ENCODE measurements at places on chromosomes 6 and 20.

DNA sequence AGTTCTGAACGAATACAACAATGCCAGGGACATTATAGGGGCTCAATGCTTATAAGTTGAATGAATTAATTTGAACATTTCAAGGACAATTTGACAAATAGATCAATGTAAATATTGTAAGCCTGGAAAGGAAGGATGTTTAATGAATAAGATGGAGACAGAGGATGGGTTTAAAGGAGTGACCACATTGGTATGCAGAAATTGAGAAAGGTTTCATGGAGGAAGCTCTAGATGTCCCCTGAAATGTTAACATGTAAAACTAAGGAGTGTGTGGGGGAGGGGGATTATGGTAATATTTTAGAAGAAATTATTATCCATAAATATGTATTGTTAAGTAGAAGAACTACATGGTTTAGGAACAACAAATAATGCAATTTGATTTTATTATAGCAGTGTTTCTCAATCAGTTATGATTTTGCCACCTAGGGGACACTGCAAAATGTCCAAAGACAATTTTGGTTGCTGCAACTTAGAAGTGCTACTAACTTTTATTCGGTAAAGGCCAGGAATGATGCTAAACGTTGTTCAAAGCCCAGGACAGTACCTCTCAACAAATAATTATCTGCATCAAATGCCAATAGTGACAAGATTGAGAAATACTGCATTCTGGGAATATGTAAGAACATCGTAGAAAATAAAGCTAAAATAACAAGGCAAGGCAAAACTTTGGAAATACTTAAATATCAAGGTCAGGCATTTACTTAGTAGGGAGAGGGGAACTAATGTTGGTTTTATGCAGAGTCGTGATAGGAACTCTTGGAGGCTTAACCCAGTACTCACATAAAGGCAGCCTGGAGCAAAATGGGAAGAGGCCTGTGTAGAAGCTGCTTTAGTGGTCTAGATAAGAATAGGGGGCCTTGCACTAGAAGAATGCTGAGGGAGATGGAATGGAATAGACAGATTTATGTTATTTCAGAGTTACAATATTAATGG lies 686.9 kb upstream of the CITED2 start:
- DNase-seq = no peak

GRCh38 chr6:45654673-45655072 lies 276.9 kb upstream of the SUPT3H start:
- DNase-seq = no peak

DNA sequence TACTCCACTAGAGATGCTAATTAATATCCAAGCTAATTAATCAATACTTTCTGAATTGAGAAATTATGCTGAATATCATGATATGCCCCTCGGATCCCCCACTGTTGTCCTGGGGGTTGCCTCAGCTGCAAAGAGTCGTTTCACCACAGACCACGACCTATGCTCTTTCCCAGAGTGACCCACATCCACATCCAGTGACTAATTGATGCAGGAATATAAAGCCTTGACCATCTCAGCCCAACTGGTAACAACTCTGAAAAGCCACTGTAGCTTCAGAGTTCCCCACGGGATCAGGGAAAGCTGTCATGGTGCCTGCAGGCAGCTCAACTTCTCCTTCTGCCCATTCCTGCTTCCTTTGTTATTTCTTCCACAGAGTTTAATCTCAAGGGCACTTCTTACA lies 116.9 kb downstream of the RWDD2A start:
- DNase-seq = no peak

GRCh38 chr6:43129434-43130194 lies 41.5 kb upstream of the SRF start:
- DNase-seq = peak; percentile 11

DNA sequence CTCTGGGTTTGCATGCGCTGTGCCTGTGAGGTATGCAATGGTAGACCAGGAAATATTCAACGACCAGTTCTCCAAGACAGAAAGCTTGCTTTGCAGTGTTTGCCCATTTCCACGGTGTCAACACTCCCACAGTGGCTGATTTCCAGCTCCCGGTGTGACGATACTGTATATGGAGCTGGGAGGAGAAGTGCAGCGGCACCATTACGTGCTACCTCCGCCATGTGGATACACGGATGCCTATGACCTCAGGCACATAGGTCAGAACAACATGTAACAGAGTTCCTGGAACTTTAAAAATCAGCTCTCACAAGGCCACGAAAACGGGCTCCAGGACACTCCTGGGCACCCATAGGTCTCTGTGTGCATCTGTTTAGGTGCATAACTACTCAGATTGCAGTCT lies 51.1 kb downstream of the NFATC2 start:
- no peak for DNase-seq

GRCh38 chr6:170445487-170445886 lies 107.6 kb downstream of the PSMB1 start:
- no peak for DNase-seq

- DNase-seq = no peak
Observed at GRCh38 chr6:41647061-41647511, 8.8 kb downstream of the MDFI start.

- no peak for DNase-seq
Observed at GRCh38 chr6:156026486-156027247, 571.0 kb upstream of the NOX3 start.

DNA sequence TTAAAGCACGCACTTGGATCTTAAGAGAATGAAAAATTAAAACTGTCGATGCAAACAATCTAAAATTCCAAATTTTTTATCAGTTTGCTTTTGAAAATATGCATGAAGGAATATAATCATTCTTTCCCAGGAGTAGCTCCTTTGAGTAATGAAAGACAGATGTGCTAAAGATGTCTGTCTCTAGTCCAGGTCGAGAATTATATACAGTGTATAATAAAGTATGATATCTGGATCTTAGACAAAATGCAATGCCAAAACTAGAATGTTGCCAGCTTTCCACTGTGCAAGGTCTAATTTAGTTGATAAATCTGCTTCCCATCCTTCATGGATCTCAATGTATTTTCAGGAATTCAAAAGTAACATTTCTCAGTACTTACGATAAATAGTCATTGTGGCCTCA lies 65.1 kb upstream of the ADGRG6 start:
- no peak for DNase-seq

DNA sequence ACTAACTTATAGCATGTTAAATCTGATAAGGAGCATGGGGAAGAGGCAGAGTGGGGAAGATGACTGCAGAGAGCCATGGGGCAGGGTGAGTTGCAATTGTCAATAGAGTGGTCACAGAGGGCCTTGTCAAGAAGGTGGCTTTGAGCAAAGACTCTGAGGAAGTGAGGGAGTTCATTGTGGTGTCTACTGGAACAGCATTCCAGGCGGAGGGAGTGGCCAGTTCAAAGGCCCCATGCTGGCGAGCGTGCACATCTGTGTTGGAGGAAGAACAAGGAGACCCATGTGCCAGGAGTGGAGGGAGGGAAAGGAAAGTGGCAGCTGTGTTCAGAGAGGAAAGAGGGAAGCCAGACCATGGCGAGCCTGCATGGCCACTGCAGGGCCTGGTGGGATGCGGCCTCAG lies 15.8 kb upstream of the GPR6 start:
- DNase-seq = peak; percentile 43

- DNase-seq = peak; percentile 60
Observed at GRCh38 chr6:7051780-7052442, 55.9 kb upstream of the RREB1 start.

DNA sequence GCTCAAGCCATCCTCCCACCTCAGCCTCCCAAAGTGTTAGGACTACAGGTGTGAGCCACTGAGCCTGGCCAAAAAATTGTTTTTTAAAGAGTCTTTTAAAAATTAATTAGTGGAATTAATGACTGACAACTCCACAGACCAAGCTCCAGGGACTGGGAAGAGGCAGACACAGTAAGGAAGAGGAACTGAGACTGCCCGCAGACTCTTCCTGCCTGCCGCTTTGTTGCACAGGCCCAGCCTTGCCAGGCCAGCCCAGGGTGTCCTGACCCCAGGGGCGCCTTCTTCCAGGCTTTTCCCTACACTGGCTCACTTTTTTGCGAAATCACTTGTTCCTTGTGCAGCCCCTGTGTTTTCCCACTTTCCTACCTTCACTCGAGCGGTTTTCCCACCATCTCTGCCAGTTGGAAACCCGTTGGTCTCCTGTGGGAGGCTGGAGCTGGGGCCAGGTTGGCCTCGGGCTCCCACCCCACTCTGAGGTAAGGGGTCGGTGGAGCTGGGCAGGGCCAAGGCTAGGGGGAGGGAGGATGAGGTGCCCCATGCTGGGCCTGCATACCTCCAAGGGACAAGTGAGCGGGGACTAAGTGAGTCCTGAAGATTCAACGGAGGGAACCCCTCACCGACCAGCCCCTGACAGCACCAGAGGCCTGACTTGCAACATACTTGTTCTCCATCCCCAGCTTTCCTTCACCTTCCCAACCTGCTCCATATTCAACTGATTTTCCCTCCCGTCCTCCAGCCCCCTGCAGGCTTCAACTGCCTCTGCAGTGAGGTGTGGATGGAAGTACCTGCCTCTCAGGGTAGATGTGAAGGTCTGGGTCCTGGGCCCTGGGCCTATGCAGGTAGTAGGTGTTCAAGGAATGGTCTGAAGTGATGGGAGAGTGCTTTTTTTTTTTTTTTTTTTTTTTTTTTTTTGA lies 23.5 kb upstream of the SMIM29 start:
- no peak for DNase-seq

- no peak for DNase-seq
Observed at GRCh38 chr20:58458342-58459057, 56.7 kb downstream of the APCDD1L start.

DNA sequence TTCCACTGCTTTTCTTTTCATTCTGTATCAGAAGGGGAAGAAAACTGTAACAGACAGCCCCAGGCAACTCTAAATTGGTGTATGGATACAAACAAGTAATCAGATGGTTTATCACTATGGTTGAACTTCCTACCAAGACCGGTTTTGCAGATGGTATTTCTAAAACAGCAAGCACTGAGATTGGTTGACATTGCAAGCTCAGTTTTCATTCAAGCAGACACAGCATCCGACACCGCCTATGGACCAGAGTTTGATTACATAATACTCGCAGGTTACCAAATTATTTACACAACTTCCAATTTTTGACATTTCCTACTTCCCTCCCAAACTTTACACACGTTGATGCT lies 209.9 kb downstream of the ALDH8A1 start:
- DNase-seq = no peak

- DNase-seq = no peak
Observed at GRCh38 chr6:25136854-25137253, 142.3 kb upstream of the CARMIL1 start.

DNA sequence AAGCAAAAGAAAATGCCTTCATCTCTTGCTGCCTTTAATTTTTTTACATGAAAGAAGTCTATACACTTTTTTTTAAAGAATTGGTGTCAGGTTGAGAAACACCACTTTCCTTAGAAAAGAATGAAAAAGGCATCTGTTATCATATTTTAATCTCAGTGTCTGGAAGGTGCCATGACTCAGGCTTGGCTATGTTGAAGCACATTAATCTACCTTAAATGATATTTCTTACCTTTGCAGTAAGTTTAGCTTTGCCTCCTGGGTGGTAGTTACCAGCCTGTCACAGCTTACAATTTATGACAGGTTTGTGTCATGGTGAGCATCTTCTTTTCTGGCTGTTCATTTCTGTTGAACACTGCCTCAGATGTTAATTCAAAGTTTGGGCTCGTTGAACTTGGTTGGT lies 95.3 kb downstream of the RTN4IP1 start:
- no peak for DNase-seq

- no peak for DNase-seq
Observed at GRCh38 chr20:62020935-62021701, 44.6 kb downstream of the TAF4 start.

GRCh38 chr6:44674226-44675155 lies 287.0 kb downstream of the CDC5L start:
- DNase-seq = peak; percentile 80

DNA sequence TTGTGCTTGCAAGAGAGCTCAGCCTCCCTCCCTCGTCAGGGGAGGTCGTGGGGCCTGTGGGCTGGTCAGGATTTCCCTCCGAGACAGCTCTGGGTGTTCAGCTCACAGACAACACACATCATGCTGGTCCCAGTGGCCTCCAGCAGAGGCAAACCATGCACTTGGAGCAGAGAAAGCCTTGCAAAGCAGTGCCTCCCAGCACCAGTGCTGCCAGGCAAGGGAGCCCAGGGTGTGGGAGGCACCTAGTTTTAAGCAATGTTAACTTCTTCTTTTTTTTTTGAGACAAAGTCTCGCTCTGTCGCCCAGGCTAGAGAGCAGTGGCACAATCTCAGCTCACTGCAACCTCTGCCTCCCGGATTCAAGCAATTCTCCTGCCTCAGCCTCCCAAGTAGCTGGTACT lies 34.0 kb upstream of the INSM1 start:
- no peak for DNase-seq

DNA sequence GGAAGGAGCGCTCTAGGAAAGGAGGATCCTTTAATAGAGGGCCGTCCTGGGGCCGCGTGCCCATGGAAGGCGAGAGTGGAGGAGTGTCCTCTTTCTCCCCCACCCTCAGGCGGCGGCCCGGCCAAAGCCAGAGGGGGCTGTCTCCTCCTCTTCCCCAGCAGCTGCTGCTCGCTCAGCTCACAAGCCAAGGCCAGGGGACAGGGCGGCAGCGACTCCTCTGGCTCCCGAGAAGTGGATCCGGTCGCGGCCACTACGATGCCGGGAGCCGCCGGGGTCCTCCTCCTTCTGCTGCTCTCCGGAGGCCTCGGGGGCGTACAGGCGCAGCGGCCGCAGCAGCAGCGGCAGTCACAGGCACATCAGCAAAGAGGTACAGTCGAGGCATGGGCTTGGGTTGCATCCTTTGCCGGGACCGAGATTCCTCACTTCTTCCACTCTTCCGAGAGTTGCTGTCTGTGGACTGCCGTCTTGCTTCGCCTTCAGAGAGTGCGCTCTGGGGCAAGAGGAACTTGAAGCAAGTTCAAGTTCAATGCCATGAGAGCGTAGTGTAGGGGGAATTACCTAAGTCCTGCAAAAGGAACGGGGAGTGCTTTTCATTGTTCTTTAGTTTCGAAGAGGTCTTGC lies at the start of gene LAMA2:
TSS of gene LAMA2 (plus strand) at position 148 of the 621 bp plus-strand sequence. CDS start at position 256, 108 bp downstream.
- no peak for DNase-seq

DNA sequence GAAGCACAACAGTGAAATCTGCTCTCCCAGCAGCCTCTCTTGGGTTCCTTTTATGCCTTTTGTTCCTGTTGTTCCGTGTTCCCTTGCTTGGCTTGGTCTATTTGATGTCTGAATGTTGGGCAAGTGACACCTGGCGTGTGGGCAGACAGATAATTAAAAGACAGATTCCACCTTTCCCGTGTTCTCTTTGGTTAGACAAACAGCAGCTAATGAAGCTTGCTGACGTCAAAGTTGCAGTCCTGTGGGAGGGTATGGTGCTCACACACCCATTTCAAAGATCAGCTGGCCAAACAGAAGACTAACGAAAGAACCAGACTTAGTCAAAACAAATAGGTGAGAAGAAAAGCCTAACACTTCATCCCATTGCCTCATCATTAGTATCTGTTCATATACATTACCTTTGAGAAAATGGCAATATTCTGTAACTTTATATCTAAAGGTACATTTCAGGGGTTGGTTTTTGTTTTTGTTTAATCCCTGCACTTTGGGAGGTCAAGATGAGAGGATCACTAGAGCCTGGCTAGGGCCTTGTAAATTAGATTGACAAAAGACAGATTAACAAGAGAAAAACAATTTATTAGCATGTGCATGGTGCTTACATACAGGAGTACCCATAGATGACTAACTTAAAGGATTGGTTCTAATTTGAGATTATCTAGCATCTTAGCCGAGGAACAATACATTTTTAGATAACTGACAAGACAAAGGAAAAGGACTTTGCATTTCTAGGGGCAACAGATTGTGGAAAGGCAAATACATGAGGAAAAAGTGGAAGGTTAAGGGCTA lies 48.9 kb upstream of the TNFRSF21 start:
- peak; percentile 34 for DNase-seq

- DNase-seq = peak; percentile 11
Observed at GRCh38 chr6:110529355-110529754, 52.9 kb upstream of the SLC22A16 start.

Measured in SW480 (cell line).